ENCODE measurements at places on chromosomes 5 and 9.

DNA sequence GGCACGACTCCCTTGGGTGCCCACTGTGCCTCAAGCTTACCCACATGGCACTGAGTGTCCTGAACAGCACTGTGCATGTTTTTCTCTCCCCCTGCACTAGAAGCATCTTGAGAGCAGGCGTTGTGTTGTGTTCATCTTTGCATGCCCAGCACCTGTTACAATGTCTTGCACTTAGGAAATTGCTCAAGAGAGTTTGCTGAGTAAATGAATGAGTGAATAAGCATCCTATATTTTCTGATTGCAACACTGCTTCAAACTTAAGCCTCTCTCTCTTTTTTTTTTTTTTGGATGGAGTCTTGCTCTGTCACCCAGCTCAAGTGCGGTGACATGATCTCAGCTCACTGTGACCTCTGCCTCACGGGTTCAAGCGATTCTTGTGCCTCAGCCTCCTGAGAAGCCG is 94.5 kb downstream of the LMNB1 start:
- DNase-seq, result no peak

DNA sequence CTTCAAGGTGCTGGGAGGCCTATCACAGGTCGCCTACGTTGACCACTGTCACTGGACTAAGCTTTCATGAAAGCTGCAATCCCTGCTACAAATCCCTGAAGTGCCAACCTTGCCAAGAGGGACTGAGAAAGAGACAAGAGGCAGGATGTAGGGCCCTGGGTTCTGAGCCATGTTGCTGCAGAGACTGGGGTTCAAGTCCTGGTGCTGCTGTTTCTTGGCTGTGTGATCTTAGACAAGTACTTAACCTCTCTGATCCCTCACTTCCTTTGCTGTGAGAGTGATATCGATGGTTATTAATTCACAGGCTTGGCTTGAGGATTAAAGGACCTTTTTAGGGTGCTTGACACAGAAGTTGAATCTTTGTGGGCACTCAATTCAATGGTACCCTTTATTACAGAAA is 15.5 kb downstream of the CSF1R start:
- DNase-seq, result no peak

- no peak for DNase-seq
These were observed 127.5 kb upstream of the RETREG1 start for GRCh38 chr5:16744164-16744880.

- no peak for DNase-seq
These were observed 3.5 kb upstream of the KCNN2 start for GRCh38 chr5:114358329-114358728.

GRCh38 chr9:98899408-98900056 is 44.2 kb upstream of the COL15A1 start:
- no peak for DNase-seq
